ENCODE measurements at places on chromosomes 12 and 14.

GRCh38 chr14:72643317-72643801 lies 250.5 kb downstream of the DPF3 start:
- no peak for DNase-seq

GRCh38 chr14:57293866-57294837 lies 25.4 kb downstream of the AP5M1 start:
- no peak for DNase-seq

DNA sequence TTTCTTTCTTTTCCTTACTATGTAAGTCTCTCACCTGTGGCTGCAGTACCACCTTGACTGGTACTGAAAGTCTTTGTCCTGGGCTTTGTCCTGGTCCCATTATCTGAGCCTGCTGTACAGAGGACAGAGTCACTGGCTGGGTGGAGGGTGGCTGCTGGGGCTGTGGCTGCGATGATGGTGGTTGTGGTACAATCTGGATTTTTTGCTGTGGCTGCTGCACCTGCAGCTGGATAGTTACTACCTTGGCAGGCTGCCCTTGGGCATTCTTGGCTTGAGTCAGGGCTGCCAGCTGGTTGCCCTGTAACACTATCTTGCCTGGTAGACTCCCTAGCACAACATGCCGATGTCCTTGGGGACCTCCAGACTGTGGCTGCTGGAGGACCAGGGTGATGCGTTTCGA lies 27.0 kb downstream of the CHD8 start:
- DNase-seq = no peak

DNA sequence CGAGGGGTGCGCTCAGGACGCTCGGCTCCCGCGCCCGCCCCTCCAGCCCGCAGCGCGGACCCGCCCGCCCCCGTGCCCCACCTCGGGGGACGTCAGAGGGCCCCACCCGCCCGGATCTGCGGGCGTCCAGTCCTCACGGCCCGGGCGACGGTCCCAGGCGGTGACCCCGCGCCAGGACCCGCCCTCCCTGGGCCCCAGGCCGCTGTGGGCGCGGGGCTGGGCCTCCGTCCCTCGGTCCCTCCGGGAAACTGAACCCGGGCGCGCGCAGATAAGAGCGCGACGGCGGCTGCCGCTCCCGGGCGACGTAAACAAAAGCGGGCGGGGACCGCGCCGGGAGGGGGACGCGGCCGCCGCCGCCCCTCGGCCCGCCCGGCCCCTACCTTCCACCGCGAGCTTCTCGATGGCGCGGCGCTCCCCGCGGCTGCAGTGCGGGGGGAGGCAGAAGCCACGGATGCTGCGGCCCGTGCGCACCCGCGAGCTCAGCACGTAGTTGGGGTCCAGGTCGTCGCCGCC lies 1.1 kb downstream of the CKB start:
- no peak for DNase-seq

DNA sequence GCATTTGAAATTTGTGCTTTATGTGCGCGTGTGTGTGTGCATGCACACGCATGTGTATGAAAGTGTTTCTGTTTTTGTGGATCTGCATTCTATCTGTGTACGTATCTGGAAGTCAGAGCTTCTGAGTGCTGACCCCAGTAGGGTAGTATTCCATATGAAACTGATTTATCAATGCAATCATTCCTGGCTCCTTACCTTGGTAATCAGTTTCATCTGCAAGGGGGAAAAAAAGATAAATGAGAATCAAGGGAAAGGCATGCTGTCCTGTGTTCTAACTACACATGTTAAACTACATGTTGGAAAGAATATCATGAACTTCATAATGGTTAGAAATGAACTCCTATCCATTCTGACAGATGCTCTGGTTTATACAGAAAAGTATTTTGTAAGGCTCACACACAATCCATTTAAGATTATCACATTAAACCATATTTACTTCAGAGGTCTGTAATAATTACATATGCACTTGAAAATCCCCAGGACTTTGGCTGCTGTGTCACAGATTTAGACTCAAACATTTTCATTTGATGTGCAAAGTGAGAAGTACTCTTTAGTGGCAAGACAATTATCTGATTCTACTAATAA lies 276.1 kb upstream of the LMO3 start:
- DNase-seq = no peak
